ENCODE measurements at places on chromosomes 13 and 19. TPM values are rescaled to one million over a fixed set of nuclear protein-coding genes. Genes with fewer than 3 reads are reported as not detected.

DNA sequence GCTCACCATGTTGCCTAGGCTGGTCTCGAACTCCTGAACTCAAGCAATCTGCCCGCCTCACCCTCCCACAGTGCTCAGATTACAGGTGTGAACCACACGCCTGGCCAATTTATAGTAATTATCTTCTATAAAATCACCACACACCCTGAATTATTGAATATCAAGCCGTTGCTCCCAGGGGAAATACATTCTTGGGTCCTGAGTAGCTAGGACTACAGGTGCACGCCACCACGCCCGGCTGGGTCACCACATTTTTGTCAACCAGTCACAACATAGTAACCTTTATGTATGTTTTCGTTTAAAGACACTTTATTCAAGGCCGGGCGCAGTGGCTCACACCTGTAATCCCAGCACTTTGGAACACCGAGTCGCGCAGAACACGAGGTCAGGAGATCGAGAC lies 8.3 kb downstream of the CBLC start:
- DNase-seq = no peak

- no peak for DNase-seq
Observed at GRCh38 chr13:49784886-49785570, 7.5 kb downstream of the KPNA3 start.

- DNase-seq = no peak
Observed at GRCh38 chr19:48807590-48808308, 3.1 kb downstream of the BCAT2 start.

DNA sequence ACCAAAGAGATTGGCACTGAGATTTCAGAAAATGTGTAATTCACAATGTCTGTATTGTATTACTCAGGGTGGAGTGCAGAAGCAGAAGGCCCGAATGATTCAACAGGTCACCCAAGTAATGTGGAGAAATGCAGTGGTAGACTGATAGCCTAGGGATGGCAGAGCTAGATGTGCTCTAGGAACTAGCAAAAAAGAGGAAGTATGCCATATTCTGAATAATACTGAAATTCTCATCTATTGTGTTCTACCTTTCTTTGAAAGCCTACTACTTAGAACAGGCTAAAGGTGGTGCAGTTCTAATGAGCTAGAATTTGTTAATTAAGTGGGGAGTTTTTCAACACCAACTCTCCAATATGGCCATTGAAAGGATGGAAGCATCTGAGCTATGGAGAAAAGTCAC lies 1449.8 kb upstream of the MIR17HG start:
- no peak for DNase-seq

GRCh38 chr19:31127134-31127967 lies 221.9 kb downstream of the TSHZ3 start:
- DNase-seq = no peak

DNA sequence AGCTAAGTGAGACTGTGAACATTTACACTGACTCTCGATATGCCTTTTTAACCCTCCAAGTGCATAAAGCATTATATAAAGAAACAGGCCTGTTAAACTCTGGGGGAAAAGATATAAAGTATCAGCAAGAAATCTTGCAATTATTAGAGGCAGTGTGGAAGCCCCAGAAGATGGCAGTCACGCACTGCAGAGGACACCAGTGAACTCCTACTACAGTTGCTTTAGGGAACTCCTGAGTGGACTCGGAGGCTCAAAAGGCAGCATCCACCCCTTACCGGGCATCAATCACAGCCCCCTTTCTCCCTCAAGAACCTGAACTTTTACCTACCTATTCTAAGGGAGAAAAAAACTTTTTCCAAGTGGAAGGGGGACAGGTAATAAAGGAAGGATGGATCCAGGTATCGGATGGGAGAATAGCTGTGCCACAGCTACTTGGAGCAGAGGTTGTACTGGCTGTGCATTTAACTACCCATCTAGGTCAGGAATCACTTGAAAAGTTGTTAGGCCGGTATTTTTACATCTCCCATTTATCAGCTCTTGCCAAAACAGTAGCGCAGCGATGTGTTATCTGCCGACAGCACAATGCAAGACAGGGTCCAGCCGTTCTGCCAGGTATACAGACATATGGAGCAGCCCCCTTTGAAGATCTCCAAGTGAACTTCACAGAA lies 80.1 kb downstream of the ZNF486 start:
- DNase-seq = no peak

- DNase-seq = no peak
Observed at GRCh38 chr13:114173272-114173671, 5.8 kb upstream of the CFAP97D2 start.

DNA sequence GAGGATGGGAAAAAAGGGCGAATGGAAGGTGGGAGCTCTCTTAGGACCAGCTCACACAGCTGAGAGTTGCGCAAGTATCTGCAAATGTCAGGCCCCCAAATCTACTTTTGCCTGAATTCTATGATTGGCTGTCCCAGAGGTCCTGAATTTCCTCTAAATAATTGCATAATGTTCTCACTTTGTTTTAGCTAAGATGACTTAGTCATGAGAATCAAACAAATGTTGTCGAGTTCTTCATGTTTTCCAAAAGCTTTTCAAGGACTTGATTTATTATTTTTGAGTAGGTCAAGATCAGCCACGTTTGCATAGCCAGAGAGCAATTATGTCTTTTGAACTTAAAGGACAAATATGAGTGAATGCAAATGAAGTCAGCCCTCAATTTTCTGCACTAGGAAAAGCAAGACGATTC lies 246.6 kb upstream of the MAB21L1 start:
- DNase-seq = no peak

DNA sequence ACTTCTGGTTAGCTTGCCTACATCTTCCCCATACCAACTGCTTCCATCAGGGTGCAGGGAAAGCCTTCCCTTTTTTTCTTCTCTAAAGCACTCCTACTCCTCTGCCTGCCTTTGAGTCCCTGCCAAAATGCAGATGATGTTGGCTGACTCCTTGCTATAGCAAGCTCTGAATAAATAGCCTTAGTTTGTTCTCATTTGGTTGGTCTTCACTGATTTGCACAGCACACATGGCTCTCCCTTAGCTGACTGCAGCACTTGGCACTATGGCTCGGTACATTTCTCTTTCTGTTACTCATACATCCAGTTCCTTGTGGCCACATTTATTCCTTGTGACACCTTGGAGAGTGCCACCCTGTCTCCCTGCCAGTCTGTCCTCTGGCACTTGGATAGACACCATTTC lies 249.8 kb downstream of the DCLK1 start:
- DNase-seq = no peak

DNA sequence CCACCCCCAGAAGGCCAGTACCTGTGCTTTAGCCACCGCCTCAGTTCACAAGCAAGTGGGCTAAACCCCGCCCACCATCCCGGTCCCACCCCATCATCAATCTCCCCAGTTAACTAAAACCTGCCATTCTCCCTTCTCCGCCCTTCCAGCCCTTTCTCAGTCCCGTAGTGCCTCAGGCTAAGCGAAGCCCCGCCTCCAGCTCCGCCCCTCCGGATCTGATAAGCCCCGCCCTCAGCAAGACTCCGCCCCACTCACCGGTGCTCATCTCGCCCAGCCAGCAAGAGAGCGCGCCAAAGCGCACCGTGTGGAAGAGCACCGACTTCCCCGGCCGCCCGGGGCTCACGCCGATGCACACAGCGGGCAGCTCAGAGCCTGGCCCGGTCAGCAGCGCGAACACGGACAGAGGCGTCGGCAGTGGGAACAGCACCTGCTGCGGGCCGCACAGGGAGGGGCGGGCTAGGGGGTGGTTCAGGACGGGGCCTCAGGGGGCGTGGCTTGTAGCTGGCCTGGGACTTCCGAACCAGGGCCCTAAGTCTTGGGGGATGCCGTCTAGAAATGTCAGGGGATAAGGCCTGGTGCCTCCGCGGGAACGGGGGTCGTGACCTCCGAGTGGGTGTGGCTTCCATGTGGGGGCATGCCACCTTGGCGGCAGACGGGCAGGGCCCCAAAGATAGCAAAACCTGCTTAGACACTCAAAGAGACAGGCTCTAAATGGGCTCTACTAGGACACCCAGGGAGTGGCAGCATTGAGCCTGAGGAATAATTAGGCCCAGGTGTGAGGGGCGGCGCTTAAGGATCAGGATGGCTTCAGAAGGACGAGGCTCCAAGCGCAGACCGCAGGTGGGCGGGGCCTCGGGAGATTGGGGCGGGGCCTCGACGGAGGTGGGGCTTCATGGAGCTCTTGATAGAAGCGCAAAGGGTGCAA lies 21.4 kb downstream of the MAP4K1 start:
- peak; percentile 92 for DNase-seq

Gene NLRP11
- 0.14 TPM for total RNA-seq

Gene TMIGD2
- 0.28 TPM for total RNA-seq

Gene COPE
- 95.4 TPM for total RNA-seq

Gene LRRC8E
- 4.7 TPM for total RNA-seq

Gene ZGLP1
- 3.0 TPM for total RNA-seq
